ENCODE measurements at places on chromosomes 1 and 21.
A peak's percentile ranks its signal among the peaks of the same experiment; 100 is the strongest.

GRCh38 chr1:154824179-154825000 lies 45.7 kb downstream of the KCNN3 start:
- no peak for DNase-seq

DNA sequence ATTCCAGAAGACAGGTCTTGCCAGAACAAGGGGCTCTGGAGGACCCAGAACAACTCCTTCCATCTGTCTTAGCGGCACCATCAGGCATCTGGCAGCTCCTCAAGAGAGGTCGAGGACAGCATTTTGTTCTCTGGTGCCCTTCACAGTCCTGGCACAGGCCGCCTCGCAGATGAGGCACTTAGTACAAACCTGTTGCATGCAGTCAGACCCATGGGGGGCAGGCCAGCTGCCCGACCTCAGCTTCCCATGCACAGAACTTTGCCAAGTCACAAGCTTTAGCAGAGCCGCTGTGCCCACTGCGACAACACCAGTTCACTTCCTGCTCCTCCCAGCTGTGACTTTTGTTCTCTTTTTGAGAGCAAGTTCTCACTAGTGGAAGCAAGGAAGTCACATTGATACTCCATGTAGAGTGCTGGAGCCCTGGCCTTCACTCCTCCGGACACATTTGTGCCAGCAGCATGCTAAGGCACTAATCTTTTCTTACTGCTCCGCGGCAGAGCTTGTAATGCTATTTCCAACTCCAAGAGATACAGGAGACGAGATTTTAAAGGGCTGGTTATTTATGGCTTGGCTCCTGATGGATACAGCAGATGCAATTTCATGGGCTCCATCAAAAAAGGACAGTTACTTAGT lies 44.6 kb downstream of the HMGB4 start:
- no peak for DNase-seq

- no peak for DNase-seq
These were observed 151.7 kb downstream of the LYPLAL1 start for GRCh38 chr1:219325368-219325742.

GRCh38 chr1:194705123-194705854 lies 1518.9 kb upstream of the B3GALT2 start:
- peak; percentile 2 for DNase-seq

- DNase-seq, result peak; percentile 79
These were observed 275.9 kb upstream of the SNX7 start for GRCh38 chr1:98385652-98386051.

DNA sequence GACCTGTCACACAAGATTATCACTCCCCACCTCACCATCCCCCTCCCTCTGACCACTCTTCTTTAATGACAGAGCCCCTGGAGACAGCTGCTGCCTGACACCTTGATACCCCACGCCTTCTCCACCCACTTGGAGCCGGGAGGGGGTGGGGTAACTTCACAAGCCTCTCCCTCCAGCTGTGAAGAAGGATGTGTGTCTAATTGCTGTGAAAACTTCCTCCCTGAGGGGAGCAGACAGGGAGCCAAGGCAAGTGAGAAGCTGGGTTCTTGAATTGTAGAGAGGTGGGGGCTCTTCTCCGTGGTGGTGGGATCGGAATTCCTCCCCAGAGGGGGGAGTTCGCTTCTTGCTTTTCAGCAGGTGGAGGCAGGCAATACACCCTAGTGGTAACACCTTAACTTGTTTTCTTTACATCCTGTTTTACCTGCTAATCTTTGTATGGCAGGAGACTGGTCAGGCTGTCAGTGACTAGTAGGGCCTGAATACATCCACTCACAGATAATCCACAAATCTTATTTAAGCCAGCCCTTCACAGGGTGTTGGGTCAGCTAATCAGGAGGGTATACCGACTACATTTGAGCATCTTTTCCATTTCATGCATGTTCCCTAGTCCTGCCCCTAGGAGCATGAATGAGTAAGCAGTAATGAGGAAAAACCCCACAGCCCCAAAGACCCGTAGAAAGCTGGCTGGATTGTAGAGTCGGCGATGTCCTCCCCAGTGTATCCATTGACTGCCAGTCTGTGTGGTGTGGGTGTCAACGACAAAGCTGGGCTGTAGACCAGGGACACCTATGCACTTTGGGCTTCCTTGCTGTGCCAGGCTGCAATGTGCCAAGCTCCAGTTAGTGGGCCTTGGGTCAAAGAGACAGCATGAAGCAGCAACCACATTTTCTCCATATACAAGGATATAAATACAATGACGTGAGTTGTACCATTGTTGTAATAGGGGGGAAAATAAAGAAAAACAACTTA lies 57.3 kb downstream of the NFASC start:
- DNase-seq, result no peak

GRCh38 chr1:7531562-7532340 lies 239.3 kb upstream of the VAMP3 start:
- DNase-seq, result no peak

DNA sequence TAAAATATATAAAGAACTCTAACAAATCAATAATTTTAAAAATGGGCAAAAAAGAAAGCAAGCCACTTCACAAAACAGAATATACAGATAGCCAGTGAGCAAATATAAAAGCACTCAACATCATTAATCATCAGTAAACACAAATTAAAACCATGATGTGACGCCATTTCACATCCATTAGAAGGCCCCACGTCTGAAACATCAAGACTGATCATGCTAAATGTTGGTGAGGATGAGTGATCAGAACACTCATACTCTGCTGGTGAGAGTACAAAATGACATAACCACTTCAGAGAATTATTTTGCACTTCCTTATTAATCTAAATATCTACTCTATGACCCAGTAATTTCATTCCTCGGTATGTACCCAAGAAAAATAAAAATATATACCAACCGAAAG lies 512.2 kb upstream of the NR5A2 start:
- no peak for DNase-seq

GRCh38 chr1:71054791-71055190 lies 7.2 kb upstream of the PTGER3 start:
- DNase-seq, result no peak

DNA sequence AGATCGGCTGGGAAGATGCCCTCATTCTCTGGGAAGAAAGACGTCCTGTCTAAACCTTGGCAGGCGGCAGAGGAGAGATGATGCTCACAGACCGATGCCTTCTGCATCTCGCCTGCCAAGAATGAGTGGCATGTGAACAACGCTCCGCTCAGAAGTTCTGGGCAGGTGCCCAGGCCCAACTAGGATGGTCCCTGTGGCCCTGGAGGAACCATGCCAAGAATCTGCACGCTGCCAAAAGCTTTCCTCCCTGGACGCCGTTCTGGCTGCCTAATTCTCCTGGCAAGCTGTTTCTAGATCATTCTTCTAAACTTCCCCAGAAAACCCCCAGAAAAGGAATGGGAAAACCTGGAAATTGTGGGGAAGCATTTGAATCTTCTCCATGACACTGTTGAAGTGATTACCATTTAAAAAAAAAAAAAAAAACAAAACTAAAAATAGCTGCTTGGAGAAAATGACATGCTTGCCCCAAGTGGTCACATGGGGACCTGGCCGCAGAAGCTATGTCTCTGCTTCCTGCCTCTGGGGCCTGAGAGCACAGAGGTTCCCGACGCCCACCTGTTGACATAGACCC lies 440.9 kb downstream of the PRDM2 start:
- no peak for DNase-seq

DNA sequence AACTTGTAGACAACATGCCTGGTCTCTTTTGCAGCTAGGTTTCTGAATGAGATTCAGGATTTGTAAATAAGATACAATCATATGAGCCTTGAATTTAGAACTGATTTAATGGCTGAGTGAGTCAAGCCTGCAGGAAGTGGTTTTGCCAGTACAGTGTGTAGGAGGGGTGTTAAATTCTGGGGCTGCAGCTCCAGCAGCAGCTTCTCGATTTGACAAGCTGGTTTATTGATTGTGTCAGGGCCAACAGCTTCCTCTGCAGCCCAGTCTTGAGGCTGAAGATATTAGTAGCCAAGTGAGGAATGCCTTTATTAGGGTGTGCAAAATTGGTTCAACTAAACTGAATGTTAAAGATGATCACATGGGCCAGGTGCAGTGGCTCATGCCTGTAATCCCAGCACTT lies 11.5 kb upstream of the PLA2G5 start:
- peak; percentile 69 for DNase-seq

- peak; percentile 98 for DNase-seq
These were observed 21.5 kb downstream of the NDUFS5 start for GRCh38 chr1:39047374-39048229.

DNA sequence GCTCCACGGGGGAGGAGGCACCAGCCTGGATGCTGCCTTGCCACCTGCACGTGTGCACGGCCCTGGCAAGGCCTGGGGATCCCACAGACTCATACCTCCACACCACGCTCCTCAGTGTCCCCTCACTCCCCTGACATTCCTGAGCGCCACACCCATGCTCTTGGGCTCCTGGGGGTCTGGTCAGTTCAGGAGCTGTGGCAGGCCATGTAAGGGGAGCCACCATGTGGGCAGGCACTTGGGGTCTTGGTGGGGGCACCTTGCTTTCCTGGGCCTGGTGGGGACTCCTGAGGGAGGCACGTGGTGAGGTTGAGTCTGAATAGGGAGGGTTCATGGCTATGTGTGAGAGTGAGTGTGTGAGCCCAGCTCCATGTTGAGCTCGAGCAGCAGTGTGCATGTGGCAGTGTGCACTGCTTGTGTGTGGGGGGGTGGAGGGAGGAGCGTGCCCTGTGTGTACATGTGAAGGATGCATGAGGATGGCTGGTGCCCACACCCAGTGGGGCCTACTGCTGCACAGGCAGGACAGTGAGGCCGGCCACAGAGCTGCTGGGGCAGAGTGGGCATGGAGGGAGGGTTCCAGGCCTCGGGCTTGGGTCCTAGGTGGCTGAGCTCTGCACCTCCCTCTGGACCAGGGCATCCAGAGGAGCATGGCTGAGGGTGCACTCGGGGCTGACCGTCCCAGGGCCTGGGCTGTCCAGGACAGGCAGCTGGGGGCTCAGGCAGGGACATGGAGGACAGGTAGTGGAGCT lies 1.6 kb downstream of the GJC2 start:
- no peak for DNase-seq

DNA sequence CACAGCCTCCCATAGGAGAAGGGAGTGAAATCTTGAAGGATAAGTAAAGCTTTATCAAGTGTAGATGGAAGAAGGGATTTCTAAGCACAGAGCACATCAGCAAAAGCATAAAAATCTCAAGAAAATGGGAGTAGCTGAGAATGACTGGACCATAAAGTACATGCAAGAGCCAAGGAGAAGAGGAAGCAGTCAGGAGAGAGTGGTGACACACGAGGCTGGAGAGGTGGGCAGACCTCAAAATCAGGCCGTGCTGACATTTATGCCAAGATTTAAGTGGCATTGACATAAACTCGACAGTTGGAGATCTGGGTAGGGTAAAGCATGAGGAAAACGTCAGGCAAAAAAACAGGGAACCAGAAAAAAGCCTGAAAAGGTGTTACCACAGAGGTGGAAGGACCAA lies 62.3 kb downstream of the GFI1 start:
- DNase-seq, result no peak

GRCh38 chr1:6690186-6690585 lies 11.4 kb downstream of the DNAJC11 start:
- no peak for DNase-seq

- peak; percentile 20 for DNase-seq
These were observed 339.2 kb downstream of the DPYD start for GRCh38 chr1:97581614-97582051.

- no peak for DNase-seq
These were observed 128.6 kb downstream of the RIPK4 start for GRCh38 chr21:41638201-41638790.

GRCh38 chr21:45846373-45847160 lies 135.0 kb upstream of the COL6A1 start:
- no peak for DNase-seq

DNA sequence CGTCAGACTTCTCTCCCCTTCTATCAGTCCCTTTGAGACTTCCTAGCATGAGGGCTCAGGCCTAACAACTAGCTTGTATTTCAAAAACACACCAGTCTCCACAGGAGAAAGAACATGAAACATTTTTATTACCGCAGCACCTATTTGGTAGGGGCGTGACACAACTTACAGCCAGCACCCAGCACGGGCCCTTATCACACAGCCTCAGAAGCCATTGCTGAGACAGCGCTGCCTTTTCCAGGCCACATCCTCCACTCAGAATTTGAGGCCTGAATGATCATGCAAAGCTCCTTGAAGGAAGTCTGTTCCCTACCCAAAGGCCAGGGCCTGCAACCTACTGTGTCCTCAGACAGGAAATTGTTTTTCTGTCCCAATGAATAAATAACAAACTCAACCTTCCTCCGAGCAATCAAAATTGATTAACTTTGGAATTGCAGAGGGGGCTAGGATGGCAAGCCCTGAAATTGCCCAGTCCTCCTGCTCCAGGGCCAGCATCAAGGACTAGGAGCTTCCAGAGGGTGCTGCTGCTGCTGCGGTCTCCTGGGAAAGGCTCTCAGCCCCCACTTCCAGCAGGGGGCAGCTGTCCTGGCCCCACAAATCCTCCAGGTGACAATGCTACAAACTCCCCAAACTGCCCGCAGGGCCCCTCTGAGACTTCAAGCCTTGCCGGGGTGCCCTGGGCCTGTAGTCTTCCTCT lies 94.3 kb upstream of the GALNT2 start:
- peak; percentile 12 for DNase-seq

GRCh38 chr1:58942759-58943191 lies 158.9 kb upstream of the JUN start:
- no peak for DNase-seq

GRCh38 chr1:26579681-26580111 lies 50.1 kb downstream of the RPS6KA1 start:
- no peak for DNase-seq

GRCh38 chr1:62058956-62059355 lies 135.7 kb upstream of the L1TD1 start:
- DNase-seq, result no peak

- DNase-seq, result no peak
These were observed 255.1 kb upstream of the CSF3R start for GRCh38 chr1:36737767-36738166.

GRCh38 chr21:34890724-34891612 lies 158.1 kb downstream of the RUNX1 start:
- peak; percentile 68 for DNase-seq

DNA sequence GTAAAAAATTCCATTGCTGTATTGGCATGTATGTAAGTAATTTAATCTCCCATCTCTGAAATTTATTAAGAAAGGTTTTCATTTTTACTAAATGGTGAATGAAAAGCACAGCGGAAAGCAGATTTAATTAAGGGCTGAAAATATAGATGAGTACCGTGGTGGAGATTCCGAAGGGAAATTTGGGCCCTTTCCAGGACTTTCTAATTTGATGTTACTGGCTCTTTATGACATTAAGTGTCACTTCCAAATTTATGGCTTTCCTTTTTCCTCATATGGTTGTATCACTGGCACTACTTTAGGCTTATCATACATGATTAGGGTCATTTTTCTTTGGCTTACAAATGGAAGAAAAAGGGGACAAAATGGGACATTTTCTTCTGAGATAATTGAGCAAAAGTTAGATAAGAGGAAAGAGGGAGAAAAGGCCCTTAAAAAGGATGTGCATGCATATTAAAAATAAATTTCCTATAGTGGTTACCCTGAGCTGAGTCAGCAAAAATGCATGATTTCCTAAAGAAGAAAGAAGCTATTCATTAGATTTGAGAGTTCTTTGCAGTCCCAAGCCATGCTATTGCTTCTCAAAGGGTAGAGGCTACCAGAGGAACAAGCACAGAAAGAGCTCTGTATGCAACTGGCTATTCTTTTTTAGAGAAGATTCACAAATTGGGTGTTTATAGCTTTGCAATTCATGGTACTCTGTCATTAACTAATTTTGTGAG lies 74.9 kb upstream of the CNIH3 start:
- no peak for DNase-seq

Data from iris pigment epithelial cell (primary cell).